ENCODE measurements at places on chromosomes 5 and 9. TPM values are rescaled to one million over a fixed set of nuclear protein-coding genes. Genes with fewer than 3 reads are reported as not detected.
A peak's percentile ranks its signal among the peaks of the same experiment; 100 is the strongest.

The SH3RF2 gene
- polyA plus RNA-seq, result 4.8 TPM

GRCh38 chr9:102514541-102514940 is 480.6 kb upstream of the CYLC2 start:
- DNase-seq, result no peak

GRCh38 chr5:38807570-38808483 is 38.0 kb upstream of the OSMR start:
- DNase-seq, result no peak

DNA sequence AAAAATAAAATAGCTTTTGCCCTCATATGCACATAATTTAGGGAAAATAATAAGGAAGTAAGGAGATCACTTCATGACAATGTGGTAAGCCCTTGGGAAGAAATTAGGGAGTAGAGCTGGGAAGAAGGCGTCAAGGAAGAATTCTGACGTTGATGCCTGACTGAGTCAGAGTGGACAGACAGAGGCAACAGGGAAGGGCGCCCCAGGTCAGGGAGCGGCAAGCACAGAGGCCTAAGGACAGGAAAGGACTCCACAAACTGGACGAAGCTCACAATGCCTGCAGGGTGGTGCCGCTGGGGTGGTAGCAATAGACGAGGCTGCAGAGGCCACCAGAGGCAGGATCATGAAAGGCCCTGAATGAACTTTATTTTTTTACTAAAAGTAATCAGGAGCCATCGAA is 7.6 kb downstream of the DRD1 start:
- DNase-seq, result no peak

DNA sequence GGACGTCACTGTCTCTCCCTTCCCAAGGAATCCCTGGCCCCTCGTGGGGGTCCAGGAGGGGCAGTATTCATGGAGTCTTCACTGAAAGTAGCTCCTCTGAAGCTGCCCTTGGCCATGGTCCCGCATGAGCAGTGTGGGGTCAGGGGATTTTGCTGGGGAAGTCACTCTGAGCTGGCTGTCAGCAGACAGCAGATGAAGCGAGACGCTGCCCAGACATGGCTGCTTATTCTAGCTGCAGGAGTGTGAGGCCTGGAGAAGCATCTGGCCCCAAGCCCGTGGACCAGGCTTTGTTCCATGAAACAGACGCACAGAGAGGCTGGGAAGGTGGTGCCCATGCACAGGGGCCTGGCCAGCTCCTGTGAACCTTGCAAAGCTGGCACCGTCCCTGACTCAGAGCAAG is 21.5 kb upstream of the ASS1 start:
- no peak for DNase-seq

The ENHO gene
- 2.8 TPM for polyA plus RNA-seq

DNA sequence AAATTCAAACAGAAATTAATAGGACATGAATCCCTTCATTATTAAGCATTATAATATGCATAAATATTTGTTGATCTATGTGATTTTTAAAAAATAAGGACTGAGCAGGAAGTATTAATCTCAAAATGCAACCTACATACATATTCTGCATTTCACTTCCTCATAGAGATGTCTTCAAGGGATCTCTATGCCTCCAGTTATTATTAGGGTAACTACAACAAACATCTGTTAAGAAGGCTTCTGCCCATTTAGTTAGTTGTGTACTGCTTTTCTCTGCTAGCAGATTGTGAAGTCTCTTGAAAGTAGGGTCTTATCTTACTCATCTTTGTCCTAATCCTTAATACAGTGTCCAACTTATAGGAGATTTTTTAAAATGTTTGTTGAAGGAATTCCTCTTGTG is 414.1 kb downstream of the ACTL7B start:
- DNase-seq, result no peak

GRCh38 chr5:112121258-112121657 is 297.8 kb downstream of the EPB41L4A start:
- DNase-seq, result no peak

DNA sequence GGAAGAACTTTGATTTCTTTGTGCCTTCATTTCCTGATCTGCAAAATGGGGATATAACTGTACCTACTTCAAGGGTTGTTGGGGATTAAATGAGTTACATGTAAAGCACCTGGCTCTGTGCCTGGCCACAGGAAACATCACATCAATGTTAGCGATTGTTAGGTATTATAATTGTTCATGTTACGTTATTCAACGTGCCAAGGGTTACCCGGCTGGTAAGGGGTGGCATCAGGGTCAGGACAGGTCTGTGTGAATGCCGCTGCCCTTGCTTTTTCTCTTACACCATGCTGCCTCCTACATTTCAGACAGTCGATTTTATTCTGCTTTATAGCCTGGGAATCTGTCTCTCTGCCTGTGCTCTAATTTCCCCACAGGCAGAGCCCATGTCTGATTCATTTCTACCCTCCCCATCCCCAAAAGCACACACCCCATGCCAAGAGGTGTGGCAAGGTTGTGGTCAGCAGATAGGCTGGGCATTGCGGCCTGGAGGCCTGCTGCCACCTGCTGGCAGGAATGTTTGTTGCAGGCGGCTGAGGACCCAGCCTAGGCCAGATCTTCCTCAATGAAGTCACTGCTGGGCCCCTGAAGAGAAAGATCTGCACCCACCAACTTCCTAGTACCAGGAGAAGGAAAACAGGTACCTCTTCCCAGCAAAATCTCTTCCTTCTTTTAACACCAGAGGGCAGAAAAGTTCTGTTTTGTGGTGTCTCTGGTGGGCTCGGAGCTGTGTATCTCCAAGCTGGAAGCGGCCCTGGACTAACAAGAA is 5.3 kb downstream of the ANKS6 start:
- DNase-seq, result peak; percentile 77

GRCh38 chr5:76718880-76719279 is 3.0 kb downstream of the F2R start:
- no peak for DNase-seq

DNA sequence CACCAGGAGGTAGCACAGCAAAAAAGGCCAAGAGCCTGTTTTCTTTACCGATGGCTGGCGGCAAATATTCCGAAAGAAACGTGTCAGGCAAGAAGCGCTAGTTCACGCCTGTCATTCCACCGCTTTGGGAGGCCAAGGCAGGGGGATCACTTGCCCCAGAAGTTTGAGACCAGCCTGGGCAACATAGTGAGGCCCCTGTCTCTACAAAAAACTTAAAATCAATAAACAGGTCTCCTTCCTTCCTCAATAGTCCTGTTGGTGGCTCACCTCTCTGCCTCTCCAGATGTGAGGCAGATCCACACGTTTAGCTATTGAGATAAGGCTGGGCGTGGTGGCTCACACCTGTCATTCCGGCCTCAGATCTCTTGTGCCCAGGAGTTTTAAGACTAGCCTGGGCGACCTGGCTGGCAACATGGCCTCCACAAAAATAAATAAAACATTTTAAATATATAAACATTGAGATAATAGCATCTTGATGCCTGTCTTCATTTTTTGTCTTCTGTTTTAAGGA is 1.3 kb upstream of the TMEM250 start:
- no peak for DNase-seq

The PTBP3 gene
- polyA plus RNA-seq, result 119 TPM

The CCL28 gene
- polyA plus RNA-seq, result 3.4 TPM

GRCh38 chr5:74978345-74978744 is 74.0 kb downstream of the GCNT4 start:
- no peak for DNase-seq

DNA sequence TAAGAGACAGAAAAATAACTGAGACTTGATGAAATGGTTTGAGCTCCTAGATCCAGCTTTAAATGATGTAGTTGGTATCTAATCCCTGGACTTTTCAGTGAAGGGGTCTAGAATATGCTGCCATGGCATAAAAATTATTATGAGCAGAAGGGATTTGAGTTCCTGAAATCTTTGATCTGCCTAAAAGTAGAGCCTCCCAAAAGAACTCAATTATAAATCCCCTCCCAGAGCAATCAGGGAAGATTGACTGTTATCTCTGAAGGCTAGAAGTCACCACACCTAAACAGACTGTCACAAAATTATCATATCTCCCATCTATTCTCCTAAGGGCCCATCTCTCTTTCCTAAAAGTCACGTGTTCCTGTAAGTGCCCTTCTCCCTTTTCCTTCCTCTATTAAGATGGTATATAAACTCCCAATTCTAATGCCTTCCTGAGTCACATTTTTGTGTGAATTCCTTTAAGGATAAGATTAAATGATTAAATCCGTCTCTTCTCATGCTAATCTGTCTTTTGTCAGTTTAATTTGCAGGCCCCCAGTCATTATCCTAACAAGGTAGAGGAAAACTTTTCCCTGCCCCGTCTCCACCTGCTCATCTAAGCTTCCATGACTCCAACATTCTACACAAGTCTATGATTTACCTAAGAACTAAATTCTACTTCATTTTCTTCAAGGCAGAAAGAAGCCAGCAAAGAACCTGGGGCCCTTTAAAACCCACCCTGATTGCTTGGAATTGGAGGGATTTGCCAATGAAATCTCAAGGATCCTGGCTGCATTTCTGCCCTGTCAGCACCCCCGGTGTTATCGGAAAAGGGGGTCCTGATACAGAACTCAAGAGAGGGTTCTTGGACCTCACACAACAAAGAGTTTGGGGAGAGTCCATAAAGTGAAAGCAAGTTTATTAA is 47.1 kb upstream of the PWWP2A start:
- no peak for DNase-seq

The PCDHB12 gene
- polyA plus RNA-seq, result 4.6 TPM

DNA sequence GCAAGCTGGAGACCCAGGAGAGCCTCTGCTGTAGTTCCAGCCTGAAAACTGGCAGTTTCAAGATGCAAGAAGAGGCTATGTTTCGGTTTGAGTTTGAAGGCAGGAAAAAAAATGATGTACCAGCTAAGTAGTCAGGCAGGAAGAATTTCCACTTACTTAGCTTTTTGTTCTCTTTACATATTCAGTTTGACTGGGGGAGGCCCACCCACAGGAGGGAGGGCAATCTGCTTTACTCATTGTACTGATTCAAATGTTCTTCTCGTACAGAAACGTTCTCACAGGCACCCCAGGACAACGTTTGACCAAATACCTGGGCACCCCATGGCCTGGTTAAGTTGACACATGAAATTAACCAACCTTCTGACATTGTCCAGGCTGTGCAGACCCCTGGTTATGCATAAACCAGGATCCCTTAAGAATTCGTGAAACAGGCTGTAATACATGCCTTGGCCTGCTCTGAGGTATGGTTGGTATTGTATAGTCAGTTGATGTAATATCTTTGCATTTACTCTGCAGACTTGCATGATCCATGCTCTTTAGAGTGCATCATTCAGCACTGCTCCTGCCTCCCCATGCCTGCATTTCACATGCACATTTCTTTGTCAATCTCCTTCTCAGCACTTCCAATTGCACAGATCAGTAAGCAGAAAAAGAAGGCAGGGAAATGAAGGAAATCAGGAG is 687.1 kb downstream of the TAF11L14 start:
- no peak for DNase-seq

GRCh38 chr9:136928591-136928990 is 15.9 kb downstream of the FBXW5 start:
- DNase-seq, result no peak

The NRARP gene
- polyA plus RNA-seq, result 6.6 TPM

The IFNA2 gene
- polyA plus RNA-seq, result not detected

- DNase-seq, result no peak
Measured at GRCh38 chr5:53201746-53202145, 92.2 kb upstream of the MOCS2 start.

- no peak for DNase-seq
Measured at GRCh38 chr9:134206311-134207300, 42.2 kb upstream of the RNU6ATAC start.

DNA sequence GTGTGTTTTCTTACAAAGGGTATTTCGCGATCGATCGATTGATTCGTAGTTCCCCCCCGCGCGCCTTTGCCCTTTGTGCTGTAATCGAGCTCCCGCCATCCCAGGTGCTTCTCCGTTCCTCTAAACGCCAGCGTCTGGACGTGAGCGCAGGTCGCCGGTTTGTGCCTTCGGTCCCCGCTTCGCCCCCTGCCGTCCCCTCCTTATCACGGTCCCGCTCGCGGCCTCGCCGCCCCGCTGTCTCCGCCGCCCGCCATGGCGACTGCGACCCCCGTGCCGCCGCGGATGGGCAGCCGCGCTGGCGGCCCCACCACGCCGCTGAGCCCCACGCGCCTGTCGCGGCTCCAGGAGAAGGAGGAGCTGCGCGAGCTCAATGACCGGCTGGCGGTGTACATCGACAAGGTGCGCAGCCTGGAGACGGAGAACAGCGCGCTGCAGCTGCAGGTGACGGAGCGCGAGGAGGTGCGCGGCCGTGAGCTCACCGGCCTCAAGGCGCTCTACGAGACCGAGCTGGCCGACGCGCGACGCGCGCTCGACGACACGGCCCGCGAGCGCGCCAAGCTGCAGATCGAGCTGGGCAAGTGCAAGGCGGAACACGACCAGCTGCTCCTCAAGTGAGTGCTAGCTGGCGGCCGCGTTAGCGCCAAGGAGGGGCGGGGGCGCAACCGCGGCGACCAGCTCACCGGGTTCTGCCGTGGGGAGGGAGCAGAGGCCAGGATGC is 480 bp downstream of the LMNB1 start:
- DNase-seq, result no peak

The SLC22A4 gene
- polyA plus RNA-seq, result 6.6 TPM

DNA sequence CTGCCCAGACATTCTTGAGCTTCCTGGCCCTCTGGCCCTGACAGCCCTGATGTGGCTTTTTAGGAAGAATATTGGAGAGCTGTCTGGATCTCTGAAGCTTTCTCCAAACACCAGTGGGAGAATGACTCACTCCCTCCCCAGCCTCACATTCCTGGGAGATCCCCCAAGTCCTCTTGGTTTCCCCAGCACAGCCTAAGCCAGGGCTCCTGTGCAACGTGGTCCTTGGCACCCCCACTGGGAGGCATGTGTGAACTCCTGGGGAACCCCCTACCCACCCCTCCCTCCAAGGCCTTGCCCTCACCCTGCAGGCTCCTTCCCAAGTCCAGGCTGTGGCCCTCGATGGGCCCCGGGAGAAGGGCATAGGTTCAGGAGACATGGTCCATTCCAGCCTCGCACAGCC is 12.7 kb downstream of the GLIPR2 start:
- no peak for DNase-seq

GRCh38 chr5:73018892-73019291 is 63.1 kb downstream of the FCHO2 start:
- no peak for DNase-seq

GRCh38 chr9:84898188-84898587 is 228.7 kb downstream of the NTRK2 start:
- DNase-seq, result no peak

DNA sequence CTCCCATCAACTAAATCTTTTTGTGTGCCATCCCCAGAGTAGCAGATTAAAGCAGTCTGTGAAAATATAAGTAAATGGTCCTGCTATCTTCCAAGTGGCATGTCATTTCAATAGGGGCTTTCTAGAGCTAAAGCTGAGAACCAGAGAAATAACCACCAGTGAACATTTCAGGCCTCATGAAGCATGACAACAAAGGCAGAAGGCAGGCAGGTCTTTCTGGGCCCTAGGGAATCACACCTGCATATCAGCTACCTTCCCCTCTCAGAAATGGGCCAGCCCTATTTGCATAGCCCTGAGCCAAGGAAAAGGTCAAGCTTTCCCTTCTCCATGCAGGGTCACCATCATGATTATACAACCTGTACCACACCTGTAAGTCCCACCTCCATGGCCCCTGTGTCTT is 205.3 kb downstream of the DEPDC1B start:
- DNase-seq, result no peak

Data from right renal pelvis (tissue), 4 donors.